ENCODE measurements at places on chromosomes 2 and 18.

- no peak for DNase-seq
Observed at GRCh38 chr2:212929116-212929515, 222.3 kb downstream of the IKZF2 start.

DNA sequence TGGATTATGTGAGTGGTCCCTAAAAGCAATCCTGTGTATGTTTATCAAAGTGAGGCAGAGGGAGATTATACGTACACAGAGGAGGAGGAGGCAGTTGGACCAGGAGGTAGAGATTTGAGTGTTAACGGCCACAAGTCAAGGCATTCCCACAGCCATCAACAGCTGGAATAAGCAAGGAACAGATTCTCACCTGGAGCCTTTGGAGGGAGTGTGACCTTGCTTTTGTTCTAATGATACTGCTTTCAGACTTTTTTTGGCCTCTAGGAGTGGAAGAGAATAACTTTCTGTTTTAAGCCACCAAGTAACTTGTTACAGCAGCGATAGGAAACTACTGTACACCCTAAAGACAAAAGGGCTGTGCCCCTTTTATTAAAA lies 18.1 kb downstream of the LCLAT1 start:
- no peak for DNase-seq

DNA sequence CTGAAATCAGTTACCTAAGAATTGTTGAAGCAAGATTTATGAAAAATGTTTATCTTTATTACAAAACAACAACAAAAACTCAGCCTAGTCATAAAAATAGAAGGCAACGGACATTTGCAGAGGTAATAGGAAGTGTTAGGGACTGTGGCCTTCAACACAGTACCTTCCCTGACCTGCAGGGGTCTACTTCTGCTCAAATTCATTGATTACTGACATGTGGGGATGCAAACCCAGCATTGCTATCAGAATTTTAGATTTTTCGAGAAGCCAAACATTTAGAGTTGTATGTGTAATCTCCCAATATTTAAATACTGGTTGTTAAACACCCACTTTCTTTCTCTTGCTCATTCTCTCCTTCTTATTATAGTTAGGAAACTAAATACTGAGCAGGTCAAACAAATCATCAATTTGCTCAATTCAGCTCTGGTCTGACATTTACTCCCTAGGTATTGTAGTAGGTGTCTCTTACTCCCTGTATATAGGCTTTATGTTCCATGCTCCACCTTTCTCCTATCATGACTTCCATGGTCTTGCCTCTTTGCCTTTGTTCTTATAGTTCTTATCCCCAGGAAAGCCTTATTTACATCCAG lies 198.5 kb downstream of the UBE2E3 start:
- no peak for DNase-seq

- no peak for DNase-seq
Observed at GRCh38 chr18:44732599-44732998, 51.9 kb downstream of the SETBP1 start.

DNA sequence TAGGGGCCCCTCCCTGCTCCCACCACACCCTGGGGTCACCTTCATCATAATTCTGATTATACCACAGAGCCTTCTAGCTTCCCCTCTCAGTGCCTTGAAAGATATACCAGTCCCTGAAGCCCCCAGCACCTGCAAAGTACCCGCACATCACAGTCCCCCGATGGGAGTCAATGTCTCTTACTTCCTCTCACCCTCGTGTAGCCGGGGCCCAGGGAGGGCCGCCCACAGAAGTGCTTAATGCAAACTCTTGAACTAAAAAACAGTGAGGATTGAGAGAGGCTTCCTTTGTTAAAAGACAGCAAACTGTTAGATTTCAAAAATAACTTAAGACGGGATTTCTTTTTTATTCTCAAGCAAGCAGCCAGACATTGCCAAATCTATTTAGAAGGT lies 76.5 kb downstream of the SFXN5 start:
- DNase-seq: no peak

DNA sequence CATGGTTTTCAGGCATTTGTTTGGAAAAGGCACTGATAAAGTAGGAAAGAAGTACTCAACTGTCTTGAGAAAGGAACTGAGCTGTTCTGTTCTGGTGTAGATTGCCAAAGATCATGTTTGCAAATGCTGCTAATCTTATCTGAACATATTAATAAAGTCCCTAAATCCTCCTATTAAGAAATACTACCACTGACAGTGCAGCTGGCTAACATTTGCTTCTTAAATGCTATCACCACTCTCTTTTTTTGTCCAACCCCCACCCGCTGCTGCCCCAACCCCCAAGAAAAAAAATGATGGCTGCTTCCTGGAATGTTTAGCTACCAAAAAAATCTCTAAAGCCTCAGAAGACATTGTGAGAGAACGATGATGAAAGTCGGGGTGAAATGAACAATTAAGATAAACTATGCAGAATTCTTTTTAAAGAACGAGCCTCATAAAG lies 130.7 kb downstream of the CCBE1 start:
- DNase-seq: no peak

DNA sequence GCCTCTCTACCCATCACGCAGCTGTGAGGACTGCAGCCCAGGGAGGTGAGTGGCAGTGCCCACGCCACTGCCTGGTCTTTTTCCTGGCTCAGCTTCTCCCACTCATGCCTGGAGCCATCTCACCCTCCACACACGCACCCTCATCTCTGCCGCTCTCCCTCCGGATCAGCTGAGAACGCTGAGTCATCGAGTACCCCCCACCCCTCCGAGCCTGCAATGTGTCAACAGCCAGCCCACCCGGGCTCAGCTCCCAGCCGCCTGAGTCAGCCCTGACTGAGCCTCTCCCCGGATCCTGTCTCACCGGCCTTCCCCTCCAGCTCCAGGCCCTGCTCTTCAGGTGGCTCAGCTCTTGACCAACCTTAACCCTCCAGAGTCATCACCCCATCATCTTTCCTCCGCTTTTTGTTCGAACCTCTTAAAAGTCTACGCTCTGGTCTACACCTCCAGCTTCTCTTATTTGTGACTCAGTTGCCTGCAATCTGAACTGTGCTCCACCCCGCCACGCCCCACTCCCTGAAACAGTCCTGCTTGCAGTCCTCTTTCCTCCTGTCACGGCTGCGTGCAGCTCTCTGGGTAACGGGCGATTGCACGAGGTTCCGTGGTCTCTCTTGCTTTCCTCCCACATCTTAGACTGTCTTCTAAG lies 94.4 kb upstream of the ASAP2 start:
- DNase-seq: no peak

- no peak for DNase-seq
Observed at GRCh38 chr2:557635-558301, 119.4 kb downstream of the TMEM18 start.

- no peak for DNase-seq
Observed at GRCh38 chr18:47172476-47172875, 3.7 kb downstream of the IER3IP1 start.

- DNase-seq: no peak
Observed at GRCh38 chr18:60732143-60732542, 359.6 kb upstream of the MC4R start.

DNA sequence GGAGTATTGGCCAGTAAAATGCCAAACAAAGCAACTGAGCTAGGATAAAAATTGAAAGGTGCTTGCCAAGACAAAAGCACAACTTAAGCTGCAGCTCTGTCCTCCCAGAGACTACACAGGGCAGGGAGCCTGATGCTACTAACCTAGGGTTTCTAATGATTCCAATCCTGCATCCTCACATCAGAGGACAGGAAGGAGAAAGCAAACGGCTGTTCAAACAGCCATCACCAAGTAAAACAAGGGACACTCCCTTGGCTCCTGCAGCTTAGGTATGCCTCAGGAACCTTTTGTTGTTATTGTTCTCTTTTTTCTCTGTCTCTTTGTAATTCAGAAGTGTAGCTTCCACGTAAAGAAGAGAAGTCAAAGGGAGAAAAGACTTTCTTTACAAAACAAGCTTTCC lies 99.5 kb downstream of the TCF4 start:
- no peak for DNase-seq

GRCh38 chr2:100720445-100720844 lies 99.5 kb upstream of the NPAS2 start:
- no peak for DNase-seq

- DNase-seq: no peak
Observed at GRCh38 chr2:38178556-38179419, 102.8 kb upstream of the CYP1B1 start.

GRCh38 chr2:239361311-239361642 lies 39.5 kb downstream of the HDAC4 start:
- no peak for DNase-seq

GRCh38 chr2:231522418-231523180 lies 7.6 kb downstream of the NMUR1 start:
- DNase-seq: no peak

DNA sequence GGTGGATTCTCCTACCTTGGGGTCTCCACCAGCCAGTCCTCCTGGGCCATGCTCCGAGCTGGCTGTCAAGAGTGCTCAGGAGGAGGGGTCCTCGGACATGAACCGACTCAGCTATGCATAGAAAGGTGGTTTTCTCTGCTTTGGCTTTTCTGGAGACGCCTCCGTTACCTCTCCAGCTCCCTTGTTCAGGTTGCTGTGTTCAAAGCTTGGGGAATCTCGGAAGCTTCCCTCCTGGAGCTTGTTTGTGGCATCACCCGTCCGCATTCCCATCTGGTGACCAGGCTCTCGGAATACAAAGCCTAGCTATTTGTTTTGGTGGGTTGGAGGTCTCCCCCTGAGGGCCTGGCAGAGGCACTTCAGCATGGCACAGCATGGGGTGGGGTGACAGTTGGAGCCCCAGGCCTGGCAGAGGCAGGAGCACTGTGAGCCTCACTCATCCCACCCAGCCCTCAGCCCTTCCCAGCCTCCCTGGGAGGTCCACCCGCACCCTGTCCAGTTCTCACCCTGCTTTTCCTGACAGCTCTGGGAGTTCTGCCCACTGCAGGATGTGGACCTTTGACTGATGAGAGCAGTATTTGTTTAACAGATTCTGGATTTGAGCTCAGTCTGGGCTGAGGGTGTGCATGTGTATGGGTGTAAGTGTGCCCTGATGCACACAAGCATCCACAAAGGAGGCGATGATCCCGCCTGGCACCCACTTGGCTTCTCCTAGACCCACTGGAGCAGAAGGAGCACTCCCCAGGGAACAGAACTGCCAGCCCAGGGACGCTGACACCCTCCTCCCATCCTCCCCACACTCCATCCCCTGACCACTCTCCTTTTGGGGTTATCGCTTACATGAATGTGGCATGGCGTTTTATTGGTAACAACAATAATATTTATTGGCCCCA lies 107.3 kb upstream of the HS6ST1 start:
- no peak for DNase-seq

GRCh38 chr18:78601349-78601748 lies 378.3 kb upstream of the SALL3 start:
- no peak for DNase-seq

- no peak for DNase-seq
Observed at GRCh38 chr18:9951022-9951859, 37.4 kb downstream of the VAPA start.

- DNase-seq: no peak
Observed at GRCh38 chr2:164867779-164868397, 26.3 kb upstream of the COBLL1 start.

GRCh38 chr2:158143703-158144360 lies 42.2 kb downstream of the UPP2 start:
- no peak for DNase-seq

DNA sequence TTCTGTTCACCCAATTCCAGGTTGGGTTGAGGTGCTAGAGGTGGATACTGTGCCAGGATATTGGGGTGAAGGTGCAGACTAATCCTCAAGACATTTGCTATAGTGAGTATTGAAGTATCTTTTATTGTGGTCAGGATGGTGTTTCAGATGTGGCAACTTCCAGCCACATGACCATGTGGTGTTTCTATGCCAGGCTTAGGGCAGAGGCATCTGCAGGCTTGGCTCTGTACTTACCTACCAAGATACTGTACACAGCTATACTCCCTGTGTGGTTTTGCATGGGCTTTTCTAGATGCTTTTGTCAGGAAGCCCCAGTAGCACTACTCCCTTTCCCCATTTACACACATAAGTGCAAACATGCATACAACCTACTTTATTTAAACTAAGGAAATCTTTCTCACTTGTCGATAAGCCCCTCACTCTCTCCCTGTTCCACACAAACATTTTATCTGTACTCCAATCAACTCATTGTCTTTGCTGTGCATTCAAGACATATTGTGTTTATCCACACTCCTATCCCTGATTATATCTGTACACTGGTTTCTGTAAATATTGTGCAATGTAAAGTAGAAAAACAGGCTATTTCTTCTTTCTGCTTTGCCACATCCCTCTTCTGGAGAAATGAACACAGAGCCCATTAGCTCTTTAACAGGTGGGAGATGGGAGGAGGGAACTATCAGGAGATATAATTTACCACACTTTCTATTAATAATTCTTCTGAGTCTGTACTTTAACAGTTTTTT lies 12.3 kb downstream of the ARL6IP6 start:
- no peak for DNase-seq

GRCh38 chr2:35978218-35978617 lies 377.4 kb upstream of the CRIM1 start:
- DNase-seq: no peak

DNA sequence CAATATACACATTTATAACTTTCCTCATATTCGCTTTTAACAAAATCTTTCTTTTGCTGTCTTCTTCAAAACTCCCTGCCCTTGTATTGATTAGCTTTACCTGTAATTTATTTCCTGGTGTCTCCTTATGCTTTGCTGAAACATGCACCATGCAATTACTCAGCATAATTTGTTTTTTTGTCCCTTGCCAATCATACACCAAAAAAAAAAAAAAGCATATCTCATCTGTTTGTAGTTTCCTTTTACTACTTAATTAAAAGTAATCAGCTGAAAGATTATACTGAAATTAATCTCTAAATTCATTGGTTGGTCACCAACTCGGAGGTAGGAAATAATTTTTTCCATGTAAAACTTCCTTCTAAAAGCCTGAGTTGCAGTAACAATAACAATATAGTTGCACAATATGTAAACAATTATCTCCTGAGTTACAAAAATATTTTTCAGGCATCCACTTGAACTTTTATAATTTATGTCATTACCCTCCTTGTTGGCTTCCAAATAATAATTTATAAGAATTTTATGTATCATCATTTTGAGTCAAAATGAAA lies 53.0 kb upstream of the ROCK1 start:
- DNase-seq: no peak

DNA sequence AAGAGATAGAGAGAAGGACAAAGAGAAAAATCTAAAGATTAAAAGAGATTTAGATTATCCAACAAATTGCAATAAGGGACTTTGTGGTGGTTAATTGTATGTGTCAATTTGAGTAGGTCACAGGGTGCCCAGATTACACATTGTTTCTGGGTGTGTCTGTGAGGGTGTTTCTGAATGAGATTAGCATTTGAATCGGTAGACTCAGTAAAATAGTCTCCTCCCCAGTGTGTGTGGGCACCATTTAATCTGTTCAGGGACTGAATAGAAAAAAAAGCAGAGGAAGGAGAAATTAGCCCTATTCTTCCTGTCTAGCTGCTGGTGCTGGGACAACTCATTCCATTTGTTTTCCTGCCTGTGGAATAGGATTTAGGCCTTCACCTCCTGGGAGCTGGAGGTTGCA lies 339.8 kb upstream of the EPHA4 start:
- no peak for DNase-seq

GRCh38 chr2:200705305-200706041 lies 106.2 kb upstream of the BZW1 start:
- DNase-seq: no peak

GRCh38 chr2:175535631-175536030 lies 354.1 kb upstream of the ATP5MC3 start:
- no peak for DNase-seq

- DNase-seq: no peak
Observed at GRCh38 chr2:58516695-58517094, 275.6 kb upstream of the FANCL start.
